ENCODE measurements at places on chromosomes 7 and 10. TPM values are rescaled to one million over a fixed set of nuclear protein-coding genes. Genes with fewer than 3 reads are reported as not detected.

The EGFR gene
- 7.0 TPM for total RNA-seq

The NPC1L1 gene
- total RNA-seq = 3.8 TPM

The GIMAP7 gene
- total RNA-seq = not detected

The IQCE gene
- total RNA-seq = 2.5 TPM

The BAMBI gene
- total RNA-seq = 13.2 TPM

The SLC18A3 gene
- total RNA-seq = not detected

The AKR1E2 gene
- total RNA-seq = not detected

The TRIM8 gene
- 39.8 TPM for total RNA-seq

The FIGNL1 gene
- 28.0 TPM for total RNA-seq

The HABP2 gene
- total RNA-seq = 0.13 TPM

The CACNB2 gene
- total RNA-seq = not detected

The ZNF716 gene
- total RNA-seq = not detected

The ABCB1 gene
- total RNA-seq = 25.9 TPM

The RBP4 gene
- 642 TPM for total RNA-seq

The CFAP69 gene
- total RNA-seq = 2.7 TPM

The POT1 gene
- 21.7 TPM for total RNA-seq

The HOXA13 gene
- total RNA-seq = 0.04 TPM

The GLCCI1 gene
- 1.7 TPM for total RNA-seq

The LIPJ gene
- not detected for total RNA-seq

The CFAP70 gene
- 0.13 TPM for total RNA-seq

The CYP3A7 gene
- total RNA-seq = 6.4 TPM

The CTAGE6 gene
- total RNA-seq = not detected

The C10orf95 gene
- total RNA-seq = not detected

The CRYGN gene
- not detected for total RNA-seq

The LDB3 gene
- total RNA-seq = not detected

The UFSP1 gene
- 2.8 TPM for total RNA-seq

The PSMC2 gene
- 181 TPM for total RNA-seq

The ZNF467 gene
- total RNA-seq = not detected

The GNAT3 gene
- total RNA-seq = not detected

The TAS2R4 gene
- 0.80 TPM for total RNA-seq

The HOXA7 gene
- not detected for total RNA-seq

The ZNF365 gene
- total RNA-seq = not detected

The COBL gene
- 3.8 TPM for total RNA-seq

The CALHM1 gene
- not detected for total RNA-seq

The SPDYE2B gene
- total RNA-seq = not detected

The FBXO24 gene
- total RNA-seq = 0.20 TPM

The APBB1IP gene
- not detected for total RNA-seq

The ADRA2A gene
- not detected for total RNA-seq

The ZNF783 gene
- 1.3 TPM for total RNA-seq

The NAT16 gene
- total RNA-seq = not detected

Data from HepG2 (cell line).